ENCODE measurements at places on chromosomes 1 and 21.

- DNase-seq, result no peak
Measured at GRCh38 chr1:81186261-81186660, 614.5 kb upstream of the ADGRL2 start.

GRCh38 chr1:86468501-86468977 is at the start of gene CLCA1:
TSS of gene CLCA1 (plus strand) at chr1:86468927. CDS start at chr1:86468972, 45 bp downstream.
- DNase-seq, result no peak

- DNase-seq, result no peak
Measured at GRCh38 chr1:49225464-49225863, 448.8 kb upstream of the BEND5 start.

- no peak for DNase-seq
Measured at GRCh38 chr1:119102051-119102450, 38.4 kb downstream of the WARS2 start.

- DNase-seq, result no peak
Measured at GRCh38 chr21:25453524-25453923, 153.8 kb downstream of the MRPL39 start.

DNA sequence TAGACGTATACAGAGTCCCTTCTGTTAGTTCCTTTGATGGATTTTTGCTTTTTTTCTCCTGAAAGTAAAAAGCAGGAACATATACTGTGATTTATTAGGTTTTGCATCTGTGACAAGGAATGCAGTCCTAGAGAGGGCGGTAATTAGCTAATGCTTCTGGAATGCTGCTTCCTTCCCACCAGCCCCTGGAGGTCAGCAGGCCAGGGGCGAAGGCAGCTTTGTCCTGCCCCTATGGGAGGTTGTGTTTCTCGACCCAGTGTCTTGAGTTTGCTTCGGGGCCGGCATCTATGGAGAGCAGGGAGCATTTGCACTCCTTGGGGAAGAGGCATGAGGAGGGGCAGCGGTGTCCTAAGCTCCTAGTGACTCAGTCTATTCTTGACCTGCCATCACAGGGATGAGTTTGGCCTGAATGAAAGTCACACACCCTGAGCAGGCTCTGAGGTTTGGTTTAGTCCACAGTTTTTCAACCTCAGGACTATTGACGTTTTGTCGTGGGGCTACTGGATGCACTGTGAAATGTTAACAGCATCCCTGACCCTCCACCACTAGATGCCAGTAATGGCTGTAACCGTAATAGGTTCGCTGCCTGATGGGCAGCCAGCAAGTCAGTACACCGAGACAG is 85.0 kb upstream of the KCNJ15 start:
- DNase-seq, result no peak

All from CD4-positive, alpha-beta T cell treated with Interleukin-21 for 1 hour (primary cell).